IMR-90 (cell line): ENCODE measurements at places on chromosomes 7 and 10.

- DNase-seq = no peak
Observed at GRCh38 chr10:131006458-131007256, 304.9 kb downstream of the TCERG1L start.

DNA sequence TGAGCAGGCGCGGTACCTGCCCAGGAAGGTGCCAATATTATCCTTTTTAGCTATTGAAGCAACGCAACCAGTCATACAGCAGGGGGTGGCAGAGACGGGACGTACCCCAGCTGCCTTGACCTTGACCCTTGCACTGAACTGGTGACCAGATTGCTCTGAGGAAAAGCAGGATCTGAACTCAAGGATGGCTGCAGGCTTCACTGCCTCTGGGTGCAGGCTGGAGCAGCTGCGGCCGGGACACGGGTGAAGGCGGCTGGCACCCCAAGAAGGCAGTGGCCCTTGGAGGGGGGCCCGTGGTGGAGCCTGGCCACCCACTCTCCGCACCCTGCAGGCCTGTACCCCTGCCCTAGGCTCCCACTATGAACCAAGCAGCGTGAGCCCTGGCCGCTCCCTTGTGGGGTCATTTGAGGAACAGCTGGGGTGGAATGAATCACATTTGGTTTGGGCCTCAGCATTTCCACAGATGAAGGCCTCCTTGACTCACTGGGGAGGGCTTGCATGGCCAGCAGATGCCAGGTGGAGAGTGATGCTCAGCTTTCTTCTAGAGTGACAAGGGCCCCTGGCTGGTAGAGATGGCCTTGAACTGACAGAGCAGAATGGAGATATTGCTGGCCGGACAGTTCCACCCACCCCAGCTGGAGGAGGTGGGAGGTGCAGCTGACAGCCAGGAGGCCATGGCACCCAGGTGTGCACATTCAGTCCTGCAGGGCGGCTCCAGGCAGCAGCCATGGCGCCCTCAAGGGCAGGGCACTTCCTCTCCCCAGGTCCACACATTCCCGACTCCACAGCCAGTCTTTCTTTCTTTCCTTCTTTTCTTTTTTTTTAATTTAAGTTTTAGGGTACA, 218.7 kb downstream of the WDR37 start:
- no peak for DNase-seq

DNA sequence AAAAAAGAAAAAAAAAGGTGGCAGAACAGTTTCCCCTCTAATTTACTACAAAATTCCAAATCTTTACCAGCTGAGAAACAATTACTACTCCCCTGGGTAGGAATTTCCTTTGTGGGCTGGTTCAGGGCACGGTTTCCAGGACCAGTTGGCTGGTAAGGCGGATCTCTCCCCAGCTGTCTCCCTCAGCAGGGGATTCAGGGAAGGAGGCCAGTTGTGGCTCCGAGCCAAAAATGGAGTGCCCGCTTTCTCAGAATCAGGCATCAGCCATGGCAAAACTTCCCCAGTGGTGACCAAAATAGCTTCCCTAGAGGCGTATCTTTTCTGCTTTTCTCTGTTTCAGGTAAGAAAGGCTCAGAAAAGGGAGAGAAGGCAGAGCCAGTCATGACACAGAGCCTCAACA, 91.2 kb downstream of the ZNF22 start:
- DNase-seq = no peak

GRCh38 chr7:152521420-152522337, 85.9 kb upstream of the KMT2C start:
- no peak for DNase-seq

DNA sequence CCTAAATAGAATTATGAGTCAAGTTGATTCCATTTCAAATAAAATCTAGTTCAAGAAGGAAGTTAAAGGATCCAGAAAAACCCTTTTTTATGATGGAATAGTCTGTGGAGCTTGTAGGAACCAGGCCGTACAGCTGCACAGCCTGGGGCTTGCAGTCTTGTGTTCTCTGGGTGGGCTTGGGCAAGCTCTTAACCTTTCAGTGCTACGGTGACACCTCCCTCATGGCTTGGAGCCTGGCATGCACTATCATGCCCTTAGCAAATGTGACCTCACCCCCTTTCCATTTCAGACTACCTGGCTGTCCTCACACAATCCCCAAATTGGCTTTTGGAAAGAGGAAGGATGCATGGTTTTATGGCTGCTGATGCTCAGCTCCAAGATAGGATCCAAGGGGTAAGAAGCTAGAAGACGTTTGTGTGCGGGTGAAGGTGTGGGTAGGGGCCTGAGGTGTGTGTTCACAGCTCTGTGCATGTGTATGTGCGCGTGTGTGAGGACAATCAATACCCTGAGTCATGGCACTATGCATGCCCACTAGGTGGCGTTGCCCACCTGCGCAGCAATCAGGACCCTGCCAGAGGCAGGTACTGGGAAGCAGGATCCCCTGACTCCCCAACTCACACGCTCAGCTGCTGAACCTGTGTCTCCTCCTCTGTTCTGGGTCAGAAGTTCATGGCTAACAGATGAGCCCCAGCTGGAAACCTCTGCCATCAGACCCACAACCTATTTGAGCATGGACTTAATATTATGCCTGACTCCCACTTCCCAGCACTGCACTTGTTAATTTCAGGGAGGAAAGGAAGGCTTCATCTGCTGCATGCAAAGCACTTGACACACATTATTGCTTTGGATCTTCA, 113.4 kb downstream of the PTPN20 start:
- DNase-seq = peak; percentile 62

GRCh38 chr7:742791-743190, 15.7 kb upstream of the PRKAR1B start:
- no peak for DNase-seq

- DNase-seq = no peak
Observed at GRCh38 chr7:100189061-100189460, 11.3 kb downstream of the STAG3 start.

DNA sequence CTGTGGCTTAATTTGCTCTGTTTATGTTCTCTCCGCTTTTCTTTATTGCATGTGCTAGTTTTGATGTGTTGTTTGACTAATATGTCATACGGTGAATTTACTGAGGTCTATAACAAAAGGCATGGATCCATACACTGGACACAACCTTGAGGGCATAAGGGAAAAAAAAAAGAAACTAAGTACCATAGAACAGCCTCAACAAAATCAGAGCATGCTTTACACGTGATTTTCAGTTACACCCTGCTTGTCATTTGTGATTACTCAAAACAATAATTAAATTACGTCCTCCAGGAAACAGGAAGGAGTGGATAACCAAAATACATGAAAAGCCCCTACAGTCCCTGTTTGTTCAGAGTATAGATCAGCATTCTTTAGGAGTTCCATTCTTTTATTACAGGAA, 150.5 kb downstream of the CRPPA start:
- no peak for DNase-seq

DNA sequence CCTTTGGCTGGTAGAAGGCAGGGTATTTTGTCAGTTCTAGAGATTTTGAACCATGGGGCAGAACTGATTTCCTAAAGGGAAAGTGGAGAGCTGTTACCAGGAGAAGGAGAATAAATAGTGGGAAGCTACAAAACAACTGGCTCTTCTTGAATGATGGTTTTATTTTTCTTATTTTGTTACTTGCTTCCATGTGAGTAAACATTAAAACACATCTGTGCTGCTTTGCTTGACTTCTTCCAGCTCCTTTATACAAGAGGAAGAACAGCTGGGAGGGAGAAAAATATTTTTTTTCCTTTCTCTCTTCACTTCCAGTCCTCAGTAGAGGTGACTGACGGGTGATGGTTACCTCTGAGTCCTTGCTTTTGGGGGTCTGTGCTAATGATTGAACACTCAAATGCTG, 30.0 kb upstream of the SYPL1 start:
- no peak for DNase-seq

DNA sequence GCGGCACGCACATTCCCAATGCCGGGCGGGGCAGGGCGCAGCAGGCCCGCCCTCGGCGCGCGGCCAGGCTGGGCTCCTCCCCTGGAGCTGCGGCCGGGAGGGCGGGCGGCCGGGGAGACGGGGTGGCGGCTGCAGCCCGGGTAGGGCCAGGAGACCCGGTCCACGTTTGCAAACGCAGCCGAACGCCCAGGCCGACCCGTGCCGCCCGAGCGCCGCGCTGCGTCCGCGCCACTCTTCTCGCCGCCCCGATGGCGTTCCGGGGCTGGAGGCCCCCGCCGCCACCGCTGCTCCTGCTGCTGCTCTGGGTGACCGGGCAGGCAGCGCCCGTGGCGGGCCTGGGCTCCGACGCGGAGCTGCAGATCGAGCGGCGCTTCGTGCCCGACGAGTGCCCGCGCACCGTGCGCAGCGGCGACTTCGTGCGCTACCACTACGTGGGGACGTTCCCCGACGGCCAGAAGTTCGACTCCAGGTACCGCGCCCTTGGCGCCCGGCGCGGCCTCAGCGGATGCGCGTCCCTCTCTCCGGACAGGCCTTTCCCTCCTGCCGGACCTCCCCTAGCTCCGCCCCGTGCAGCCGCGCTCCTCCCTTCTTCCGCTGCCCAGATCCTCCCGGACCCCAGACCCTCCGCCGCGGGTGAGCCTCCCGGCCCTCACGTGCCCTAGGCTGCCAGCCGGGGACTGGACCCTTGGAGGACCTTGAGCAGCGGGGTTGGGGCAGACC, at the start of gene FKBP9:
Gene FKBP9 (plus strand): TSS at position 115 of the 720 bp plus-strand sequence. CDS start 134 bp downstream, at position 249.
- peak; percentile 79 for DNase-seq

DNA sequence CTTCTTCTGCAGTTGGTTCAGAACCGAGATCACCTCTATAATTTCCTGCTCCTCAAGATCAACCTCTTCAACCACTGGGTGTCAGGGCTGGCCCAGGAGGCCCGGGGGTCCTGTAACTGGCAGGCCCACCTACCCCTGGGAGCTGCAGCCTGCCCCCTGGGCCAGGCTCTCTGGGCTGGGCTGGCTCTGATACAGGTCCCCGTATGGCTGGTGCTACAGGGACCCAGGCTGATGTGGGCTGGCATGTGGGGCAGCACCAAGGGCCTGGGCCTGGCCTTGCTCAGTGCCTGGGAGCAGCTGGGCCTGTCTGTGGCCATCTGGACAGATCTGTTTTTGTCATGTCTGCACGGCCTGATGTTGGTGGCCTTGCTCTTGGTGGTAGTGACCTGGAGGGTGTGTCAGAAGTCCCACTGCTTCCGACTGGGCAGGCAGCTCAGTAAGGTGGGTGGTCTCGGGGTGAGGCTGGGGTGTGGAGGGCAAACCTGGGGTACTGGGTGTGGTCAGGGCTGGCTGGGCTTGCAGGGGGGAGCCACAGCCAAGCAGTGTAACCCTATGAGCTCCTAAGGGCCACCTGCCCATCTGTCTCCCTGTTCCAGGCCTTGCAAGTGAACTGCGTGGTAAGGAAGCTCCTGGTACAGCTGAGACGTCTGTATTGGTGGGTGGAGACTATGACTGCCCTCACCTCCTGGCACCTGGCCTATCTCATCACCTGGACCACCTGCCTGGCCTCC, 4.2 kb downstream of the TMEM270 start:
- no peak for DNase-seq

GRCh38 chr10:106479636-106480035, 684.9 kb downstream of the SORCS1 start:
- no peak for DNase-seq

DNA sequence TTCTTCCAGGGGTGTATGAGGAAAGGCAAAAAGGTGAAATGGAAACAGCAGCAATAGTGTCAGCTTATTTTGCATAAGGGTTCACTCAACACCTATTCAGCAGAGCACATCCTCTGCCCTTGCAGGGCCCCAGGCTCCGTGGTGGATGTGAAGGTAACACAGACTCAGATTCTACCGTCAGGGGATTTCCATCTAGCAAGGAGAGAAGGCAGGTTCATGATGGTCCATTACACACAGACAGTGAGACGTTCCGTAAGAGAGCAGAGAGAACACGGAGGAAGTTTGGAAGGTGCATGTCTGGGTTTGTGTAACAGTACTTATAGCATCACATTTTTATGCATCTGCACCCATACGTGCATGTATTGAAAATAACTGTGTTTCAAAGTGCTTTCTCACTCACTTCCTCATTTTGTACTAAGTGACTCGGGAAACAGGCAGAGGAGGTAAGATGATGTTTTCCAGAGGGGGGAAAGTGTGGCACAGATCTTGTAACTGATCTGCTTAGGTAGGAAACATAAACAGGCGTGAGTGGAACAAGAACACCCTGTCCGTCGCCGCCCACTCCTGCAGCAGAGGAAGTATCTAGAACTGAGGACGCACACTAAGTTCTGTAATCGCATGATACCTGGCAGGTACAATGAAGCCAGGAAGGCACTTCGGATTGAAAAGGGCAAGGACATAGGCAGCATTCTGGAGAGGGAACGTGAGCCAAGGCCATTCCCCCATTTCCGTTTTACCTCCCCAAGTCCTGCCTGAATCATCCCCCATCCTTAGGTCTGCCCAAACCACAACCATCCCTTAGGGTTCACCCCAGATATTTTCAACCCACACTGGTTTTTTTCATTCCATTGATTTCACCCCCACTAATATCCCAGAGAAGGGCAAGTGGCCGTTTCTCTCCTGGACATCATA, 1.0 kb upstream of the ENO4 start:
- no peak for DNase-seq

- peak; percentile 56 for DNase-seq
Observed at GRCh38 chr7:137925091-137925490, 76.8 kb downstream of the CREB3L2 start.

GRCh38 chr10:11667756-11668155, 56.3 kb upstream of the USP6NL start:
- no peak for DNase-seq

DNA sequence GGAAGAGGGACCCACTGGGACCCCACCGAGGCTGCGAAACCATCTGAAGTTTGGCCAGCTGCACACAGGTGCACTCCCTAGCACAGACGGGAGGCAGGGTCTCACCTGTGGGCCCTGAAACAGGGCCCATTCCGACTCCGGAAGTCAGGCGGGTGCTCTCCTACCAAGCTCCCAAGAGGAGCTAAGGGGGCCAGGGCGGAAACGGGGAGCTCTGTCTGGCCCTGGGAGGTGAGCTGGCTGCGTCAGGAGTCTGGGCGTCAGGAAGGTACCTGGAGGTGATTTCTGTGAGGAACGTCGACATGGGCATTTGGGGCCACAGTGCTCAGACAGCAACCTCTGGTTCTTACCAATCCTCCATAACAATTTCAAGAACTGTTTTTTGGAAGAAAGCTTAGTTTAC, 411.7 kb downstream of the TCERG1L start:
- no peak for DNase-seq

DNA sequence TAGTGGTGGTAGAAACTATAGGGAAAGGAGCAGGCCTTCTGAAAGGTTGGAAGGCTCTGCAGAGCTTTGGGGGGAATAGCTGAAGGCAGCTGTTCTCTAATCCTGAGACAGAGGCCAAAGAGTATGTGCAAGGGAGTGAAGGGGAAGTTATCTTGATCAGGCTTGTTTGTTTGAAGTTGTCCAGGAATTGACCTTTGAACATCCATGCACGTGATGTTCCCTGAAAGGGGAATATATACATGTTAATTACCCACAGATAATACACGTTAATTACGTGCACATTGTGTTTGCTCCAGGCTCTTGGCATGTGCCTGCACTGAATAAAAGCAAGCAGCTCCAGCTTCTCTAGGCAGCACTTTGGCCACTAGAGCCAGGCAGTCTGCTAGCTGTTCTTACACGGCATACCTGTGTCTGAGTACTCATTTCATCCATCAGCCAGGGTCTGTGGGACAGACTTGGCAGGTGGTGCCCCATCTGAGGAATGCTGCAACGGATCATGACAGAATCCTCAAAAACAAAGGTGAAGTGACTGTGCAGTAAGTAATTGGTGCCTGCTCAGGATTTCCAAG, 18.0 kb upstream of the STARD3NL start:
- no peak for DNase-seq

- DNase-seq = peak; percentile 73
Observed at GRCh38 chr10:99709480-99710229, 22.3 kb downstream of the COX15 start.

GRCh38 chr10:35058134-35058533, 32.0 kb downstream of the CUL2 start:
- DNase-seq = peak; percentile 94

GRCh38 chr10:116741391-116742351, 695 bp downstream of the HSPA12A start:
- no peak for DNase-seq
